ENCODE measurements at places on chromosomes 7 and 10.

DNA sequence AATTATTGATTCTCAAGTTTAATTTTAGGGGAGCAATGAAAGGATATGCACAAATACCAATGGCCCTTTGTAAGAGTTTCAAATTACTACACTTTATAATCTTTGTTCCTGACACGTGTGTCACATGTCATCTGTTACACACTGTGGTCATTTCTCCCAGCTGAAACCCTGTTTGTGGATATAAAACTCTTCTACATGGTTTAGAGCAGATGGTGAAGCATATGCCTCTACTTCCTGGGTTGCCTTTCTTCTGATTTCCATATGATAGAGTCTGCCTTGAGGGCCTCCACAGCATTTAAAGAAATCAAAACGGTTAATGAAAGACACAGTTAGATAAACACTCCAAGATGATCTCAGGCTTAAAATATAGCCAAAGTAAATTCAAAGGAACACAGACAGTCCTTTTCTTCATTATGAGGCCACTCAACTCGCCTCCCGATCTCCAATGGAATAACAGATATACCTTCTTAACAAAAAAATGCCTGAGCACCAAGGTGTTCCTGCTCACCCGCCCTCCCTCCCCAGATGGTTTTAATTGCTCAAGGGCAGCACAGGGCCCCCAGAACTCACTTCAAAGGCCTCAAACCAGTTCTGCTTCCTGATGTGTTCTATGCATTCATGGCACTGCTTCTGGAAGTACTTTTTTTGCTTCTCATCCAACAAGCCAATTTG, 75.0 kb downstream of the CPVL start:
- no peak for DNase-seq

DNA sequence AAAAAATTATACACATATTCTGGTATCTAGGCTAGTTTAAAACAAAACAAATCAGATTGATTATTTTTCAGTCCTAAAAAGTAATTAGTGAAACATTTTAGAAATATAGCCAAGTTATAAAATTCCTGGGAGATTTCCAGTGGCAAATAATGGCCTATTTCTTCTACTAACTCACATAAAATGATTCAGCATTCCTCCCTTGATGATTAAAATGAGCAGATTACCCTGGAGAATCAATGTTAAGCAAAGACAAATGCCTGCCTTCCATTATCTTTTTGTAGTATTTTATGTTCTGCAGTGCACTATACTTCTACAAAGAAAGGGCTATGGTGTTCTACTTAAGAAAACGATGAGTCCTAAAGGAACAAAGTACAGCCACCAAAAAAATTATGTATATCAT, 53.6 kb downstream of the PARD3 start:
- DNase-seq, result no peak

DNA sequence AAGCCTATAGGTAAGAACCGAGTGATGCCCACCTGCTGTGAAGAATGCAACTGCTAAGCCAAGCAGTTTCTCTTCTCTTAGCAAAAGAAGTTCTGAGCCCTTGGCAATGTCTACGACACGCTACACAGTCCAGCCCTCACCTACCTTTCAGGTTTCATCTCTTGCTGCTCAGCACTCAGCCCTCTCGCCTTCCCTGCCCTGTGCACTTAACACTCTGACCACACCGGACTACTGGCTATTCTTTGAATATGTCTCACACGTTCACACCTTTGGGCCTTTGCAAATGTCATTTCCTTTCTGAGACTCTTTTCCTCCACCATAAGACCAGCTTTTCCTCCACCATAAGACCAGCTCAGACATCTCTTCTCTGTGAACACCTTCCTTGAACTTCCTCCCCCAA, 67.0 kb upstream of the ITGB1 start:
- no peak for DNase-seq

GRCh38 chr10:127556916-127557315, 7.8 kb downstream of the NPS start:
- DNase-seq, result no peak

- DNase-seq, result peak; percentile 85
These were observed 273.7 kb upstream of the KLF14 start for GRCh38 chr7:131007439-131008330.

- peak; percentile 94 for DNase-seq
These were observed 70.3 kb upstream of the KMT2E start for GRCh38 chr7:104943502-104944343.

DNA sequence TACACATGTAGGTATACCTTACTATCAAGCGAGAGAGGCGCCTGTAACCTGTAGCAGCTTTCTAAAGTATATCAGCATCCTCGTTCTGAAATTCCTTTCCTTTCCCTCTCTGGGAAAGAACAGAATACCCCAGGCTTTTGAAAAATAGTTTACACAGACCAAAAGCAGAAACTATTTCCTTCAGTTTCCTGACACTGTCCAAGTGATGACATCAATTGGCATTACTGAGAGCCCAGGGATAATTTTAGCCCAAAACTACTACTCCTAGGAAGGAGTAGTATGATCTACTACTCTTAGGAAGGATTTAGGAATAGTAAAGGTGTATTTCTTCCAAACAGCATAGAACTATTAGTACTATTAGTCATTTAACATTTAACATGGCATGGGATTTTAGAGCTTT, 6.0 kb downstream of the GNG11 start:
- DNase-seq, result no peak

DNA sequence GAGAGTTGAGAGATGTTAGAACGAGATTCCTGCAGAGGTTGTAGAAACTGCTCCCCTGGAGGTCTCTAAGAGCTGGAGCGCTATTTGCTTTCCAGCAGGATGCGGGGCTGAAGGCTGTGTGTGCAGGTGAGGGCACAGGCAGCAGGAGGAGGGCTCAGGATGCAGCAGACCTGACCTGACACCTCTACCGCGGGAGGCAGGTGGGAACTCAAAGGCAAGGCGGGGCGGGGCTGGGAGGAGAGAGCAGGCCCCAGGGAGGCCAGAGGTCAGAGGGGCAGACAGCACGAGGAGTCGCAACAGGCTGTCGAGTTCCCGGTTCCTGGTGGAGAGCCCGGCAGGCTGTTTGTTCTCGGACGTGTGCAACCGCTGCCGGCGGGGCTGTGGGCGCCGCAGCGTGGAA, 7.9 kb upstream of the CRTAC1 start:
- DNase-seq, result no peak

DNA sequence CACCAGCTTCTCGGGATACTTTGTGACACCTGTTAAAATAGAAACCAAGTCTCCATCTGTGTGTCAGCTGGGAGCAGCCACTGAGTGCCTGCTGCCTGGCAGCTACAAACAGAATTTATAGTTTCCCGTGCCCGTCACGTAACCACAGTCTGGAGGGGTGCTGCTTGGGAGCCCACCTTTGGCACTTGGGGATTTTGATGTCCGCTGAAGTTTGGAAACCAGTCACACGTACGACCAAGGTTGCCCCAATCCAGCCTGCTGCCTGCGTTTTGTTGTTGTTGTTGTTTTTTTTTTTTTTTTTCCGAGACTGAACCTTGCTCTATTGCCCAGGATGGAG, 1.6 kb downstream of the TRRAP start:
- DNase-seq, result no peak

- no peak for DNase-seq
These were observed 3.5 kb upstream of the IGF2BP3 start for GRCh38 chr7:23473844-23474093.

GRCh38 chr7:40059057-40059456, 75.4 kb downstream of the MPLKIP start:
- DNase-seq, result no peak

DNA sequence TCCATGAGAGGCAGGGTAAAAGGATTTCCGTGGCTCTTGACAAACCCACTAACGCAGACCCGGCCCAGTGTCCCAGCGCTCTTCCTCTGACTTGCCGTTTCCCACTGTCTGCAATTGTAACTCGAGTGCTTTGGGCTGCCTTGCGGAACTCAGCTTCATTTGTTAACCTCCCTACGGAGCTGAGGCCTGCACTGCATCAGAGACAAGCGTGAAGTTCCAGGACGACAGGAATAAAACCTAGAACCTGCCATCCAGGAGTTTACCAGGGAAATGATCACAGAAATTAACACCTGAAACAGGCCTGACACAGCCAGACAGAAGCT, 76.2 kb downstream of the SFMBT2 start:
- no peak for DNase-seq

DNA sequence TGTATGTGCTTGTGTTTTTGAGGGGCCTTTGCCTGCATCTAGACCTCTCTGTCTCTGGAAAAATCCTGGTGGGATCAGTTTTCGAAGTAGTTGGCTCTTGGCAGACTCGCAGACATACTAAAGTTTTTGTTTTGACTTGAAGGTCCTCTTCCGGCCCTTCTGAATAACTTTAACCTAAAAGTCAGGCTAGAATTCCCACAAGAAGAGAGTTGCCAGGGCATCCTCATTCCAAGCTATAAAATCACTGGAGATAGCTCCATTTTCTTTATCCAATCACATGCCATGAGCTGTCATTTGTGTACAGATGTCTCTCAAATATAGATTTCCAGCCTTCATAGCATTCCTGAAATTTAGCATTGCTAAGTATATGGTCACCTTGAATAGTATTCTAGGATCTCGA, 967.8 kb downstream of the LRMDA start:
- no peak for DNase-seq

DNA sequence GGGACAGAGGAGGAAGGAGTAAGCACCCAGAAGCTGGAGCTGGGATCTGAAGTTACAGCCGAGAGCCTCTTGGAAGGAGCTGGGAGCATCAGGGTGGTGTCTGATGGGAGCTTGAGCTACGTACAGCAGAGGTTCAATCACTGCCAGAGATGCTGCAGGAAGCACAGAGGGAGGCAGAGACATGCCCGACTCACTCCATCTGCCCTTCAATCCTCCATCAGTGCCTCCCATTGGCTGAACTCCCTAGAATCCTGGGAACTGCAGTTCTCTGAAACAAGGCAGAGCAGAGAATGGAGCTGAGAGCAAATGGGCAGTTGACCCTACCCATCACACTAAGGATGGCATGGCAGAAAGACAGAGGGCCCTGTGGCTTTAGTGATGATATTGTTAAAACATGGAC, 40.0 kb upstream of the CTBP2 start:
- DNase-seq, result no peak

GRCh38 chr7:157831143-157831905, 494.5 kb downstream of the DNAJB6 start:
- no peak for DNase-seq

DNA sequence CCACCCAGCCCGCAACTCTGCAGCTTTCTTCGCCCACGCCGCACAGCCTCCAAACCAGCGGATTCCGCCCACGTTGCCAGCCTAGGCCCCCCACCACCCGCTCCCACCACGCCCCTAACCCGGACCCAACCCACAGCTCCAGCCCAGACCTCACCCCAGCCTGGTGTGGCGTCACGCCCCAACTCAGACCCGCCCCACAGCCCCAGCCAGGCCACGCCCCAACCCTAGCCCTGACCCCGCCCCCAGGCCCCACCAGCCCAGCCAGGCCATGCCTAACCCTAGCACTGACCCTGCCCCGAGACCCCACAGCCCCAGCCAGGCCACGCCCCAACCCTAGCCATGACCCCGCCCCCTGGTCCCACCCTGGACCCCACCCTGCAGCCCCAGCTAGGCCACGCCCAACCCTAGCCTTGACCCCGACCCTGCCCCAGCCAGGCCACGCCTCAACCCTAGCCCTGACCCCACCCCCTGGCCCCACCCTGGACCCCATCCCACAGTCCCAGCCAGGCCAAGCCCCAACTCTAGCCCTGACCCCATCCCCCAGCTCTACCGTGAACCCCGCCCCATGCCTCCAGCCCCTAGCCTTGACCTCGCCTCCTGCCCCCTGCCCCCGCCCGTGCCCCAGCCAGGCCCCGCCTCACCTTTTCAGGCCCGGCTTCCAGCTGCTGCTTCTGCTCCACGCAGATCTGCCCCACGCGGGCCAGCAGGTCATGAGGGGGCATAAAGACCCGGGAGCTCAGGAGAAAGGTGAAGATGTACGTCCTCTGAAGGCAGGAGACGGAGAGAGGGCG, 64.0 kb downstream of the RASGEF1A start:
- no peak for DNase-seq

DNA sequence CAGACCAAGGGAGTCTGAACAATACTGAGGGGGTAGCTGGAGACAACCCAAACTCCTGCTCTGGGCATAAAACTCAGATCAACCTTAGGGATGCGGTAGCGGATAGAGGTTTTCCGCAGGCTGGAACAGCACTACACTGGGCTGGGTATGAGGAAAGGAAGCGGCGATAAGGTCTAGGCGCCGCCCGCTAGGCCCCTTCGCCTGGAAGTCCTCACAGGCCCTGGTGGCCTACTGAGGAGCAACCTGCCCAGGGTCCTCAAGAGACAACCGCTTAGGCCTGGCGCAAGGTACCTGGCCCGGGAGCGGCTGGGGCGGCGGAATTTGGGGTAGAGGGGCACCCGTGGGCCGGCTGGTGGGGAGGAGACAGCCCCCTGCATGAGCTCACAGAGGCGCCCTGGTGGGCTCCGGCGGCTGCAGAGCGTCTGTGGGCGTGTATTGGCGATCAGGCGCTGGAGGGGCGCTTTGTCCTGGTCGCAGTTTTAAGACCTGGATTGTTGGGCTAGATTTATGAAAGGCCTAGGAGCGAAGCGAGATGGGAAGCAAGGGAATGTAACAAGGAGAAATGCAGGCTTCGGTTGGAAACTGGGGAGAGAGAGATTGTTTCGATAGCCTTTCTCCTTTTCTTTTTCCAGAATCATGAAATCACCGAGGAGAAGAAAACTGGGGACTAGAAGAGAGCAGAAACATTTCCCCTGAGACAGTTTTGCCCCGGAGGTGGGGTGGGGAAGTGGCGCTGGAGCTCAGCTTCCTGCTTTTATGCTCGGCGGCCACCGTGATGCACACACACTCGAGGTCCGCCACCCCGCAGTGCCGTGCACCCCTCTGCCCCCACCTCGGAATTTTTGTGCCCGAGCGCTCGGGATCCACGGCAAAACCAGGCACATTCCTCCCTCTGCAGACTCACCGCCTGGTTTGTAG, 2.4 kb upstream of the NKX2-3 start:
- no peak for DNase-seq

DNA sequence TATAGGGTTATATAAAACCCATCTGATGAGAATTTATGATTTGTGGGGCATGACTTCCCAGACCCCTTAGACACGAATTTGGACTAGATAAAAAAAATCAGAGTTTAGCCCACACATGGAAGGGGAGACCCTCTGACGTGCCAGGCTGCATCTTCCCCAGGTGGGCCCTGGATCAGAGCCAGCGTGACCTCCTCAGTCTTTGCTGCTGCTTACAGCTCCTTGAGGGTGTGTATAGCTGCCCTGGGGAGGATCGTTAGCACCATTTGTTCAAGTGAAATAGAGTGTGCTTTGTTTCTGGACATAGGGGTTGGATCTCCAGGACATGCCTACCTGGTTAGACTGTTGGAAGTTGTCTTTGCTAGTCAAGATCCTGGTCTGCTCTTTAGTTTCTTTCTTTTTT, 54.2 kb downstream of the DOCK1 start:
- DNase-seq, result no peak

DNA sequence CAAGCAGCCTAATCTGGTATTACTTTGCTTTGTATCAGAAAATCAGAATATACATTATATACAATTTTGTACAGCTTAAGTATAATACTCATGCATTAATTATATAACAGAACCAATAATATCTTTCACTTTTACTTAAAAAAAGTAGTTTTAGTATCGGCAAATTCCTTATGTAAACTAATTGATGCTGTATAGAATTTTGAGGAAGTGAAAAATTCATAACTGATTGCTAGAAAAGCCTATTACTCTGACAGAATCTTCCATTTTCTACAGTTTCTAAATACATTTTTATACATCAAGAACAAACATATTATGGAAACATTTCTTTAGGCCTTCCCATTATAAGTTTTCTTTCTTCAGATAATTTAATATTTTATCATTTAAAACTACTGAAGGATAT, 124.0 kb upstream of the GPR22 start:
- no peak for DNase-seq
